Activated CD4-positive, alpha-beta T cell treated with anti-CD3 and anti-CD28 coated beads, Interleukin-2, amount 10 ng/mL, durations not matched to agents 24 days and 14 days (primary cell): ENCODE measurements at places on chromosomes 12 and 14.

DNA sequence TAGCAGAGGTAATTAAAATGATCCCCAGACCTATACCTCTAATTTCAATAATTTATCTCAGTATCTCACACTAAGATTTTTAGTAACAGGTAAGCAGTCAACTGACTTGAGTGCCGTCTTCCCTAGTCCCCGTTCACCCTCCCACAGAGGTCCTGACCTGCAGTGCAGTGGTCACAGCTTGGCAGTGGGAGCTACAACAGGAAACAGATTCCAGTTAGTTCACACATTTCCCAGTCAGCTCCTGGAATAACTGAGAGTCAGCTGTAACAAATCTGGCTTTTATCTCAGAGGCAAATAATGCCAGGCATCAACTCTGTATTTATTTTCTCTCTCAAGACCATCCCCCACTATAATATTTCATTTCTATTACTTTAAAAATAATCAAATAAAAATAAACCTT lies 308.2 kb downstream of the ATP23 start:
- DNase-seq: no peak

DNA sequence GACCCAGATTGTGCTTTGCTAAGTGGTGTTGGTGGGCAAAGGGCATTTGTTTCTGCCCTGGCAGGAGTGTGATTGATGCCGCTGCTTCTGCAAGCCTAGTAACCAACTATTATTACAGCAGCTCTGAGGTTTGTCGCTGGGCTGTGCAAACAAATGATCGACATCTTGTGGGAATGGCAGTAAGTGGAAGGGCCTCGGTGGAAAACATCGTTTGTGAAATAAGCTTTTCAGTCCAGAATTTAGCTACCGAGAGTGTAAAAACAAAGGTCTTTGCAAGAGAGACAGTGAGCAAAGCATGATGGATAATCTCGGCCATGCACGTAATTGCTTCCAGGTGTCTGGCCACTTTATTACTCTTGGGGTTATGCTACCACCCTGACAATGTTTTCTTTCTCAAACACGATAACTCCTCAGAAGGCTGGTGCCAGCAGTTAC lies 397.7 kb upstream of the PRICKLE1 start:
- no peak for DNase-seq

DNA sequence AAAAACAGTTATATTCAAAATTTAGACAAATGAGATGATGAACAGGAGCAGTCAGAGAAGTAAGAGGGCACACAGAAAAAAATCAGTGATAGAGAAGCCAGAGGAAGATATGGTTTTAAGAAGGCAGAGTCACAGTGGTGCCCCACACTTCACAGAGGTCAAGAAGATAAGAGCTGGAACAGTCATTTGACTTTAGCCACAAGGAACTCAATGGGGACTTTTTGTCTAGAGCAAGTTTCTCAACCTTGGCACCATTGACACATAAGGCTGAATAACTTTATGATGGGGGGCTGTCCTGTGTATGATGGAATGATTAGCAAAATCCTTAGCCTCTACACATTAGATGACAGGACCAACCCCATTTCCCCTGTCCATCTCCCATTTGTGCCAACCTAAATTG lies 172.8 kb upstream of the PLEKHG7 start:
- DNase-seq: peak; percentile 50

GRCh38 chr14:24263848-24264247 lies 871 bp upstream of the TGM1 start:
- DNase-seq: no peak

GRCh38 chr12:30546121-30546520 lies 149.5 kb downstream of the IPO8 start:
- no peak for DNase-seq

GRCh38 chr14:83874662-83875061 lies 1655.3 kb upstream of the FLRT2 start:
- no peak for DNase-seq

GRCh38 chr12:105278043-105278697 lies 42.2 kb upstream of the APPL2 start:
- DNase-seq: no peak

DNA sequence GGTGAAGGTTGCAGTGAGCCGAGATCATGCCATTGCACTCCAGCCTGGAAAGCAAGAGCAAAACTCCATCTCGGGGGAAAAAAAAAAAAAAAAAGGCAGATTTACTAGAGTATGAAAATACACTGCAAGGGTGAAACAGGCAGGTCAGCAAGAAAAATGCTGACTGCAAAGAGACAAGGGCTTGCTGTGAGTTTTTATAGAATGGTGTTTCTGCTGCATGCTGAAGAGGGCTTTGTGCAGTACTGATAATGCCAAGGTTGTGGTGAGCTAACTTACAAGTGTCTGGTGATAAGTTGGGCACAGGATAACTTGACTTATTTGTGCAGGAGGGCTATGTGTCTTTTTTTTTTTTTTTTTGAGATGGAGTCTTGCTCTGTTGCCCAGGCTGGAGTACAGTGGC lies 25.9 kb upstream of the SRP54 start:
- DNase-seq: no peak

- DNase-seq: no peak
These were observed at the start of gene DBX2 for GRCh38 chr12:45050751-45051571. DBX2 (minus strand) TSS chr12:45051099; CDS start chr12:45050927, 172 bp downstream.

DNA sequence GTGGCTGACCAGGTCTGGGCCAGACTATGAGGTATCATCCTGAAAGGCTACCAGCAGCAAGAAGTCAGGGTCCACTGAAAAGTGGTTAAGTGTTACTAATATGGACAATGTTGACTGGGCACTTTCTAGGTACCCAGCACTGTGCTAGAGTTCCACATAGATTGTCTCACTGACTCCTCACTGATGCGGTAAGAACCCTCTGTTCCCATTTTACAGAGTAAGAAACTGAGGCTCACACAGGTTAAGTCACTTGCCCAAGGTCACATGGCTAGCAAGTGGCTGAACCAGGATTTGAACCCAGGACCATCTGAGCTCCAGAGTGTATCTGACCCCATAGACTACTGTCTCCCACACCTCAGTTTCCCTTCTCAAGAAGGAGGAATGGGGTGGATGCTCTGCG lies 4.6 kb upstream of the CCDC85C start:
- no peak for DNase-seq

GRCh38 chr14:61472011-61472672 lies 150.8 kb downstream of the PRKCH start:
- peak; percentile 85 for DNase-seq

- no peak for DNase-seq
These were observed 158.8 kb upstream of the PRMT8 start for GRCh38 chr12:3332188-3332587.

GRCh38 chr12:49552014-49552413 lies 13.2 kb downstream of the KCNH3 start:
- DNase-seq: no peak

DNA sequence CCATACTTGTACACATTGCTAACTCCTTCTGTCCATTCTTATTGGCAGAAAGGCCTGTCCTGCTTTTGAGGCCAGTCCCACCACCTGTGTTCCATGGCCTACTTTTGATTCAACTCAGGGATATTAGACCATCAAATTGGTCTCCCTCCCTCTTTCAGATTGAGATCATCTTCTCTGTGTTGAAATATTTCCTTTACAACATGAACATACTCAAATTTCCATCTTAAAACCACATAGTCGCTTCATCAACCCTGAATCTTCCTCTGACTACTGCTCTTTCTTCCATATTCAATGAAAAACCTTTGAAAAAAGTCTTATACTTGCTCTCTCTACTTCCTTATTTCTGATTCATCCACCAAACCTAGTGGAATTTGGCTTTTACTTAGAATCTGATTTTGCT lies 34.9 kb downstream of the TRMT5 start:
- no peak for DNase-seq

DNA sequence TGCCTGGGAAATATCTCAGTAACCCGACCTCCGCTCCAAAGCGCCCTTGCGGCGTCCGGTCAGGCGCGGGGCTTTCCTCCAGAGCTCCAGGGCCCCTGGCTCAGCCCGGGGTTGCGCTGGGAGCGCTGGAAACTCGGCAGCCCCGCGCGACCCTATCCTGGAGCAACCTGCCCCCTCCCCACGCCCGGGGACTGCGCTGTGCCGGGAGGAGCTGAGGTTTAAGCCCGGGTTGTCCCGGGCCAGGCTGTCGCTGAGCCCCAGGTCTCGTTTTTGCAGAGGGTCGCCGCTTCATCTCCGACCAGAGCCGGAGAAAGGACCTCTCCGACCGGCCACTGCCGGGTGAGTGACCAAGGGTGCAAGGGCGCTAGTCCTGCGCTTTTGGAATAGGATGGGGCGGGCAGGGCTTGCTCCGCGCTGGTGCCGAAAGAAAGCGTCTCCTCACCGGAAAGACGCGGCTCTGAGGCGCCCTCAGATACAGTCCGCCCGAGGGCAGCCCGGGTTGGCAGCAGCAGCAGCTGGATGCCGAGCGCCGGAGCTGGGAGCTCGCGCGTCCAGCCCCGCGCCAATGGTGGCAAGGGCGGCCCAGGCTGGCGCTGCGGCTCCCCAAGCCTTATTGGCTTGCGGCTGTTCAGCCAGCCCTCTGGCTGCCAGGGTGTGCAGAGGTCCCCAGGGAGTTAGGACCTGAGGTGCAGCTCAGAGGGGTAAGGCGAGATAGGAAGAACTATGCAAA lies 1.5 kb downstream of the SPX start:
- DNase-seq: peak; percentile 90

DNA sequence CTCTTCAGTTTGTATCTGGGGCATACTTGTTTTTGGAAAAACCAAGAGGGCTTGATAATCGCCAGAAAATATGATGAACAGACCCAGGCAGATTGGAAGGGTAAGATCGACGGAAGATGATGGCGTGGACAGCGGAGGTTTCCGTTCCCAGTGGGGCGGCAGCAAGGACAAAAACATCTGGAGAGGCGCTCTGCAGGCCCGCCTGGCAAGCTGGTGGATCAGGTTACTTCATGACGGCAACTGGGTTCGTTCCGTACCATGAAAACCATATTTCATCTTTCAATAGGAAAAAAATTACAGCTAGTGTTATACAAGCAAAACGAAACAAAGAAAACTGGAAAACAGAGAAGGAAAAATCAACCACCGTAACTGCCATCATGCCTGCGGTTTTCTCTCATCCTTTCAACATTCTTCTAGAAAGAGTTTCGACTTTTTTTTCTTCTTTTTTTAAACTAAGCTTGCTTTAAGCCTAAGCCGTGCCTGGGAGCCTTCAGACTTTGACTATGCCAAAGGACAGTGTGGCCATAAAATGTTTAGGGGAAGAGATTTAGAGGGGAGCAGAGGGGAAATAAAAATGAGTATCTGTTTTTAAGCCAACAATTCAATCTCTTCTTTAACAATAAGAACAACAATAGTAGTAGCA lies 210.5 kb downstream of the FOXN3 start:
- no peak for DNase-seq

- DNase-seq: peak; percentile 75
These were observed 545 bp downstream of the SMARCC2 start for GRCh38 chr12:56188778-56189098.

DNA sequence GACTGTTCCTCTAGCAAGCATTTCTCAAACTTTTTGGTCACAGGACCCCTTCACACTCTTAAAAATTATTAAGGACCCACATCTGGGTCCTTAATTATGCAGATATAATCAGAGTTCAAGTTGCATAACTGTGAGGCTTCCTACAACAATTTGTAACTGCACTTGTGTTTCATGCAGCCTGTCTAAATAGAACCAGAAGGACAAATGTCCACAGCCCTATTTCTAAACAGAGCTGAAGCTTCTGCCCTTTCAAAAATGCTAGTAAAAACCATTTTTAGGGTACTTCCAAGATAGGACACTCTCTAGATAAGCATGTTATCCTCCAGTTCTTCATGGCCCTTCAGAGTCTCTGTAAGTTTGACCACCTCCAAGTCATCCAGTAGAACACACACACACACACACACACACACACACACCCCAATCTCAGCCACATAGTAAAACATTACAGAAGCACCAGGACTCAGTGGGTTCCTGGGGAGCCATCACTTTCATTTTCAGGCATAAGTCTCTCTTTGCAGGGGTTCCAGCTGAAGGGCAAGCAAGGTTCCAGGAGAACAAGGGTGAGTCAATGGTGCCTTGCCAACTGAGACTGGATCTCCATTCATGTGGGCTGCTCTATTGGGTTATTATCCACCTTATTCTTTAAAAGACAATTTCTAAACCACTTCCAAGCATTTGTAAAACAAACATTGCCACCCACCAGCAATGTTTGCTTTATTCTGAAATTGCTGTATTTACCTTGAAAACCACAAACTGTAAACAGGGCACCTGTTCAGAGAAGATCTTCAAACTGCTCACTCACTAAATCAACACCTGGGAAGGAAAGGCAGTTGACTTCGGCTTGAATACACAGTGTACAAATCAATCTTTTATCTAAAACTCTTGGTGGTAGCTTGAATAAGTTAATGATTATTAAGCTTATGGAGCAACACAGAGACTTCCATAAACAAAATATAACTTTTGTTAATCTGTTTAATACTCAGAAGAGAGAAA lies 64.1 kb downstream of the ITPR2 start:
- peak; percentile 63 for DNase-seq

GRCh38 chr14:23478109-23478759 lies 8.7 kb downstream of the NGDN start:
- DNase-seq: peak; percentile 89

GRCh38 chr12:116390401-116391335 lies 113.2 kb upstream of the MED13L start:
- DNase-seq: no peak

GRCh38 chr12:85804663-85805062 lies 31.5 kb downstream of the RASSF9 start:
- no peak for DNase-seq

DNA sequence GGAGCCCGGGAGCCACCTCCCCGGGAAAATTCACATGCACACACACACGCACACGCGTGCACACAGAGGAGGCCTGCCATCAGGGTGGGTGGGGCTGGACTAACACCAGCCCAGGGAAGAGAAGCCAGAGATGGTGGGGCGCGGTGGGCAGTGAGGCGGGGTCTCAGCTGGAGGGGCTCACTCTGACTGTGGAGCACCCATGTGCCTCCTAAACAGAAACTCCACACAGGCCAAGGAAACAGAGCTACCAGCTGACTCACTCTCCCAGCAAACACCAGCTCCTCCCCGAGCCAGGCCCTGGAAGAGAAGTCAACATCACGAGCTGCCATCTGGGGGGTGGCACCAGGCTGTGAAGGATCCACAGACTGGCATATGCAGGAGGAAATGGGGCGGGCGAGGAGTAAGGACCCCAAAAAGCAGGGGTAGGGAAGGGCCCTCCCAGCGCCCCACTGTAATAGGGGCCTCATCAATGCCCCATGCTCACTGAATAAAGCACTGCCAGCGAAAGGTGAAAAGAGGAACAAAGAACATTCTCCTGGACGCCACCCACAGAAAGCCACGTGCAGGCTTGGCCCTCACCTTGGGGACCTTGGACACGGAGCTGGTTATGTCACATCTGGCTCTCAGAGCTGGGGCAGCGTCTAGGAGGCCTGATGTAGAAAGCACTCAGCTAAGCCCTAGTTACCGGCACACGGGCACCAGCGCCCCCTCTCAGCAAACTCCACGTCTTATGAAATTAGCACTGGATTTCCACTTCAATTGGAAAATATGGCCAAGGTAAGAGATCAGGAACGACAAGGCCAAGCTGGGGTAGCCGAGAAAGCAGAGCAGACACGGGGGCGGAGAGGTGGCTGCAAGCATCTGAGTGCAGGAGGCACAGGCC lies 8.4 kb upstream of the INF2 start:
- DNase-seq: no peak

GRCh38 chr12:122382919-122383350 lies 39.5 kb downstream of the CLIP1 start:
- no peak for DNase-seq
